Effector CD8-positive, alpha-beta T cell (primary cell): ENCODE measurements at places on chromosomes 4 and X.
A peak's percentile ranks its signal among the peaks of the same experiment; 100 is the strongest.

GRCh38 chrX:47221756-47222155, 3.3 kb downstream of the CDK16 start:
- no peak for DNase-seq

DNA sequence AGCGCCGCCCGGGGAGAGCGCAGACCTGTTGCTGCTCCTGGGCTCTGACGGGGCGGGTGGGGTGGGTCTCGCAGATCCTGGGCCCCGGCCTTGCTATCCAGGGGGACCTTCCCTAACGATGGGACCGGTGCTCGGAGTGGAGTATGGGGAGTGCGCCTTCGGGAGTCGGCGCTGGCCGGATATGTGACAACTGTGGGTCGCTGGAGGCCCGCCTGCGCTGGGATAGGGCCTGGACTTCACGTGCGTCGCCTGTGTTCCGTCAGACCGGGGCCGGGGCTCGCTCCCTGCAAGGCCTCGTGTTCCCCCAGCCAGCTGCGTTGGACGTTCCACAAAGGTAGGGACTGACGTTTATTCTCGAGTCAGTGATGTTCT, 1.3 kb downstream of the TBL1X start:
- peak; percentile 2 for DNase-seq

- DNase-seq: no peak
Observed at GRCh38 chr4:140497747-140498636, at the start of gene MGAT4D. TSS of gene MGAT4D (minus strand) at chr4:140498293. CDS start at chr4:140498222, 71 bp downstream.

- no peak for DNase-seq
Observed at GRCh38 chrX:13430136-13430827, 110.4 kb upstream of the ATXN3L start.

DNA sequence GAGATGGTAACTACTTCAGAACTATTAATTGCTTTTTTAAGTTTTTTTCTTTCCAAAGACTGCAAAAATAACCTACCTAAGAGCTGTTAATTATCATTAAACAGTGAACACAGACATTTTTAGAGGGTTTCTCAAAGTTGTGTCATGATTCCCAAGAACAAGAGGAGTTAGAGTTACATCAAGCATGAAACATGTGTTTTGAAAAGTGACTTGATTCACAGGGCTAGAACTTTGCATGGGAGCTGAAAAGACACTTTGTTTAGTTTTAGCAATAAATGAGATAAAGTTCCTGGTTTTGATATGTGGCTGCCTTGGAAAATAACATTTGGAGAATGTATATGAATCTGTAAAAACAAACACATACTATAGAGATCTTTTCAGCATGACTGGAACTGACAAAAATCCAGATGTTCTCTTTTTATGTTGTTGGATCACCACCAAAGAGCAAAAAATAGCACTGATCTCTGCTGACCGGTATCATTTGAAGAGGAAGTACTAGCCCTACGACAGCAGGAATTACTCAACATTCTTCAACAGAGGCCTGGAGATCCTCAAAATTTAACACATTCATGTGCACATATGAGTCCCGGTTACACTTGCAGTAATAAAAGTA, 173.0 kb upstream of the PCDH18 start:
- DNase-seq: no peak

GRCh38 chr4:8218371-8219031, 19.4 kb downstream of the SH3TC1 start:
- no peak for DNase-seq

DNA sequence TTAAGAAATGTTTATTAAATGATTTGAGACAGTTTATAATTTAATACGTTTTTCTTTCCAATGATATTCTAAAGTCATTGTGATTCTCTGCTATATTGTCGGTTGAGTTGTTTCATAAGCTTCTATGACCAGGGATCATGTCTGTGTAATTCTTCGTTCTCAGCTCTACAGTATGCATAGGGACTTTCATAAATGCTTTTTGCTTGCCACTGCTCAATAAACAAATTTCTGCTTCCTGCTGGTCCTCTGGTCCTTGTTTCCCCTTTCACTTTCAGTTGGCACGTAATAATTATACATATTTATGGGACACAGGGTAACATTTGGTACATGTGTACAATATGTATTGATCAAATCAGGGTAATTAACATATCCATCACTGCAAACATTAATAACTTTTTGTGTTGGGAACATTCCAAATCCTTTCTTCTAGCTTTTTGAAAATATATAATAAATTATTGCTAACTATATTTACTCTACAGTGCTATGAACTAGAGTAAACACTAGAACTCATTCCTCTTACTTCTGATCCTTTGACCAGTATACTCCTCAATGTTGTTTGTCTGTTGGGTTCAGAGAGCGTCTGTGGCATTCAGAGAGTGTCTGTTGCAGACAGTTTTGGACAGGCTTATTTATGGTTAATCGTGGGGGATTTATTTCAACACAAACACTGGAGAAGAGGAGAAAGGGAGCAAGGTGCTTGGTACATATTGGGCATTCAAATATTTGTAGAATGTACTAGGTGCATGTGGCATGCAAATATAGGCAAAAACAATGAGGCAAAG, 68.3 kb upstream of the SPANXB1 start:
- DNase-seq: no peak

GRCh38 chrX:130086447-130087206, 23.7 kb downstream of the ELF4 start:
- DNase-seq: peak; percentile 33

DNA sequence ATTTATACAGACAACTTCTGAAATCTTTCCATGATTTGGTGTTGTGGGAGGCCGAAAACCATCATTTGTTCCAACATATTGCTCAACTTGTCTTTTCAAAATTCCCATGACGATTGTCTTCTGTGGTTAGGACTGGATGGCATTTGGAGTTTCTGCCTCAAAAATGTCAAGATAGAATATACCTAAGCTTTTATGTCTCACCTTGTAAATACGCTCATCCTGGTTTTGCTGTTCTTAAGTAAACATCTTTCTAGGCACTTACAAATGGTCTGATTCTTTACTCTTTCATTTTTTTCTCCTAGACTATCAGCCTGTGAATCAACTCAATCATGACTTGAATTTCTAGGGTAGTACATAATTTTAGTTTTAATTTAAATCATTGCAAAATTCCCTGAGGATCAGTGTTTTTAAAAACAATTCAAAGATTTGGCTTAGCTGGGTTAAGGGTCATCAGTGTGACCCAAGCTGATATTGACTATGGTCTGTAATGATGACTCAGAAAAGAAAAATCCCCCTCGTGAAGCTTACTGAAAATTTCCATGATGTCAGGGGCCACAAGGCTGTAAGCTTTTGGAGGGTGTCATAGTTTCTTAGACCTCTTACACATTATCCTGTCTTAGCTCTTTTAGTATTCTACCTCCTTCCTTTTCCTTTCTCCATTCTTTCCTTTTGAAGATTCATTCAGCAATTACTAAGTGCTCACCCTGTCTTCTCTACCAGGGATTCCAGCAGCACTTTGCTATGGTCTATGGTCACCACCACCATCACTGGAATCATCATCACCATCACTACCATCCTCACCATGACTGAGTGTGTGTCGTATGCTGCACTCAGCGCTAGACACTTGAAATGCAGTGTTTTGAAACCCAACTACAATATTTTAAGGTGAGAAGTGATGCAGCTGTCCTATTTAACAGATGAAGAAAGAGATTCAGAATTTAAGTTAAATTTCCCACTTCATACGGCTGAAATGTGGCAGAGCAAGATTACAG, 124.4 kb downstream of the CPE start:
- no peak for DNase-seq

- no peak for DNase-seq
Observed at GRCh38 chr4:151629097-151629783, 131.6 kb downstream of the GATB start.

DNA sequence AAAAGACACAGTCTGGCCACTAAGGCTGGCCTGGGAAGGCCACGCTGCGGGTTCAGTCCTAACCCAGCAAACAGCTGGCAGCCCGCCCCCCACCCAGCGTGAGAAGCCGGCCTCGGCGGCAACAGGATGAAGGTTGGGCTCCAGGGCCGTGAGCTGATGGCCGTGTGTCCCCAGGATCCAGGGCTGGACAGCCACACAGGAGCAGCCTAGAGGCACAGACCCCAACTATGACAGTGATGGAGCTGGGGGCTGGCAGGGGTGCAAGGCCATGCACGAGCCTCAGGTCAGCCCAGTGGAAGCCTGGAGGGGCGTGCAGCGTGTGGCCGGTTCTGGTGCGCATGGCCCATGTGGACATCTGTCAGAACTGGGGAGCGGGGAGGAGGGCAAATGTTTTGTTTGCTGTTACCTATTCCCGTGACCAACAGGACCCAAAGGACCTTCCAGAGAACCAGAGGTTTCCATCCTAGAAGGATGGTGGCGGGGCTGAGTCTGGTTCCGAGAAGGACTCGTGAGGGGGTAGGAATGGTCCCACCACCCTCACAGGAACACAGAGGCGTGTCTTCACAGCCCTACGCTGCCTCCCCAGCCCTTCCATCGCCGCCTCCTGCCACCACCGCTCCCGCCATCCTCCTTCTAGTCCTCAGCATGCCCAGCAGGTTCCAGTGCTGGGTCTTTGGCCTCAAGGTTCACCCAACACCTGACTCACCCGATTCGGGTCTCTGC, 46.5 kb downstream of the ZFYVE28 start:
- DNase-seq: no peak

DNA sequence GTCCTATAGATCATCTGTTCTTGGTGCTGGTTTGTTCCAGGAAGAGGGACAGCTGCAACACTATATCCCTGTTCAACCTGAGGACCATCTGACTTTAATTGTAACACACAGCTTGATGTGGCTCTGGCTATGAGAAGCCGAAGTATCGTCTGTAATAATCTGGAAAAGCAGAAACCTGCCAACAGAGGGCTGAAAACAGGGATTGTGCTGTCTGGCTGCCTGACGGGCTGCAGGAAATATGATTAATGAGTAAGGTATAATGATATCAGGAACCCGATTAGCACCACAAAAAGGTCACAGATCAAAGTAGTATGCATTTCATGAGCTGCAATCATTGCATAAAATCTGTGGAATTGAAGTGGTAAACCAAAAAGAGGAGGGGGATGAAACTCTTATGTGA, 170.4 kb upstream of the MAB21L2 start:
- DNase-seq: no peak

DNA sequence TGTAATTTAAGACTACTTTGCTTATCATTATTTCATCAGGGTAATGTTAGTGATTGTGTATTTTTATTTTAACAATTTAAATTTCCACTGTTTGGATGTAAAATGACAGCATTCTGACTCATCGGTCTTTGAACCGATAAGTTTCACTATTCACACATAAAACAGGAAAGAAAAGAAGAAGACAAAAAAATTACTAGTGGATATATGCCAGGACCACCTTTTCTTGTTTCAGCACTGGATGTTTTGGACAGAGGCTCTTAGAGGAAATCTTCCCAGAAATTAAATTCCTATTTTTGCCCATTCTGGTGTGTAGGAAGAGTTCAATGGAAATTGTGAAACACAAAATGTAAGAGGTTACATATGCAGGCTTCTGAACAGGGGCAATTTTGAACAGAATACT, 57.4 kb downstream of the VEGFC start:
- no peak for DNase-seq

DNA sequence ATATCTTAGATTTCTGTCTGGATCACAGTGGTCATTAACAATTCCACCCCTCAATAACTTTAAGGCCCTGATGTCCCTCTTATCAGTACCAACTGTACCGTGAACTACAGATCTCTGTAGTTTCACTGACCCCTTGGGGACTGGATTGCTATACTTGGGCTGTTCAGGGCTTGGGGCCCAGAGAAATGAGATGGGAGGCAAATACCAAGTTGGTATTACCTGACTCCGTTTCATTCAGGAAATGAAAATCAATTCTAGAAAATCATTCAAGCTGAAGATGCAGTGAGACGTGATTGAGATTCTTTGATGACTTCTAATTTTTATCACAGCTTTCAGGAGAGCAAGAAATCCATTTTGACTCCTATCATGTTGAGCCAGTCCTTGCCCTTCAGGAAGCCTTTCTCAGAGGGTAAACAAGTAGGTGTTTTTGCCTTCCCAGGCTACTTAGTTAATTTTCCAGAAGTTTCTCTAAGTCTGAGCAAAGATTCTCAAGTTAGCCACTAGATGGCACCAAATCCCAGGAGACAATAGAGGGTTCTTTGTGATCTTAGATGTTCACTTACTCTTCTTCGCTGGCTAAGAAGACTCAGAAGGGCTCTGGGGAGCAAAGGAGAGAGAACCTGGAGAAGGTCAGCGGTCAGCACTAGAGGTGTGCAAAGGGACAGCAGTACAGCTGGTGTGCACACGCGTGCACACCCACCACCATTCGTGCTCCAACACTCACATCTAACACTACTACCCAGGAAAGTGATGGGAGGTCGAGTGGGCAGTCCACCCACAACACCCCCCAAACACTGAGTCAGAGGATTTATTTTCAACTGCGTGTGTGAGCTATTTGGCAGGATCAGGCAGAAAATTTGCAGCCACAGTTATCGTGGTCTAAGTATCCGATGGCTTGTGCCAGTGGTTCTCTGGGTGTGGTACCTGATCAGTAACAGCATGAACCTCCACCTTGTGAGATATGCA, 7.4 kb downstream of the HNRNPH2 start:
- no peak for DNase-seq

- DNase-seq: no peak
Observed at GRCh38 chr4:1279253-1279652, 10.4 kb upstream of the MAEA start.

GRCh38 chrX:124238268-124238667, 94.2 kb upstream of the TEX13D start:
- no peak for DNase-seq

DNA sequence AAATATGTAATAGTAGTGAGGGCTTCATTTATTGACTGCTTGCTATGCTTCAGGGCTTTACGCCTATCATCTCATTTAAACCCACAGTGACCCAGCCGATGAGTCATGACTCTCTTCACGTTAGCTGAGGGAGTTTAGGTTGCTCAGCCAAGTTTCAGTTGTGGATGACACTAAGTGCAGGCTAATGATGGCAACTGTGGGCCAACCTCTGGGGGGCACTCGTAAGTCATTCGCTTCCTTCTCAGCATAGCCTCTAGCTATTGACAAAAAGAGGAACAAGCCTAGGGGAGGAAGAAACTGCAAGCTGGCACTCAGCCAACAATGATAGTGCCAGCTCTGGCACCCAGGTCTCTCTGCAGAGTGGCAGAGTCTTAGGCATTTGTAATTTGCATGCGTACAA, 325.0 kb downstream of the ARHGAP10 start:
- DNase-seq: no peak

DNA sequence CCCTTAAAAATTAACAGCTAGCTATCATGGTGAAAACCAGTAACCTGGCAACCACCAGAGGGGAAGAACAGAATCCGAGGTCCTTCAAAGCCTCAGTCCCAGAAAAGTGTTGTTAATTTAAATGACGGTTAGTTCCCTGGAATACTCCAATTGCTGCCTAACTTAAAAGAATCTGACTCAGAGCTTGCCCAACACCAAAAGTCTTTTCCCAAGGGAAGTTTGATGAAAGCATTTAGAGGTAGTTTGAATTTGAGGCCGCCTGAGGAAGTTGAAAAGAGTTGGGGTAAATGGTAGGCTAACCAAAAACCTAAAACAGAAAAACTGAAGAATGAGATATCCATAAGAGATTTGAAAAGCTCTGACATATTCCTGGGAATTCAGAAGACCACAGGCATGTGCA, 46.6 kb downstream of the IL13RA2 start:
- no peak for DNase-seq

- peak; percentile 7 for DNase-seq
Observed at GRCh38 chrX:71622576-71623450, 4.5 kb upstream of the CXCR3 start.
